ENCODE measurements at places on chromosomes 4 and X.

GRCh38 chrX:152822383-152823086, 8.0 kb downstream of the CETN2 start:
- no peak for DNase-seq

GRCh38 chrX:16986169-16986568, 39.7 kb downstream of the REPS2 start:
- DNase-seq, result no peak

GRCh38 chrX:64394059-64394873, 986 bp downstream of the MTMR8 start:
- DNase-seq, result no peak

DNA sequence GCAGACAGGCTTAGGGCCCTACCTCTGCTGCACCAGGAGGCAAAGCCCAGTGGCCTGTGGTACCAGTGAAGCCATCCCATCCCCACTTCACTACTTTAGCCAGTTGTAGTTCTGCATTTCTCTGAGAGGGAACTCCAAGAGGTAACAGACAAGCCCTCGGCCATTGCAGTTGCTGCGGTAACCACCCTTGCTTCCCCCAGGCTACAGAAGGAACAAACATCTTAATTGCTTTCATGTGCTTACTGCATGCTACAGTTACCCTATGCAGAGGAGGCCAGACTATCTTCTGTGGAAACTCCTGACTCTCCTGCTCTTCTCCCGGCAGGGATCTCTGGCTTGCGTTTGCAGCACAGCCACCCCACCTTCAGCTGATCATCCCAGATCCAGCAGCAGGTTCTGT, 67.8 kb downstream of the SPIN4 start:
- no peak for DNase-seq

DNA sequence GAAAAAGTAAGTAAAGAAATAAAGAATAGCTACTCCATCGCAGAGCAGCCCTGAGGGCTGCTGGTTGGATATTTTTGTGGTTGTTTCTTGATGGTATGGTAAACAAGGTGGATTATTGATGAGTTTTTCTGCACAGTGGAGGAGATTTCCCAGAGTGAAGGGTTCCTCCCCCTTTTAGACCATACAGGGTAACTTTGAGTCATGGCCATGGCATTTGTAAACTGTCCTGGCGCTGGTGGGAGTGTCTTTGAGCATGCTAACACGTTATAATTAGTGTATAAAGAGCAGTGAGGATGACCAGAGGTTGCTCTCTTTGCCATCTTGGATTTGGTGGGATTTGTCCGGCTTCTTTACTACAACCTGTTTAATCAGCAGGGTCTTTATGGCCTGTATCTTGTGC, 128.2 kb downstream of the ASMT start:
- no peak for DNase-seq

DNA sequence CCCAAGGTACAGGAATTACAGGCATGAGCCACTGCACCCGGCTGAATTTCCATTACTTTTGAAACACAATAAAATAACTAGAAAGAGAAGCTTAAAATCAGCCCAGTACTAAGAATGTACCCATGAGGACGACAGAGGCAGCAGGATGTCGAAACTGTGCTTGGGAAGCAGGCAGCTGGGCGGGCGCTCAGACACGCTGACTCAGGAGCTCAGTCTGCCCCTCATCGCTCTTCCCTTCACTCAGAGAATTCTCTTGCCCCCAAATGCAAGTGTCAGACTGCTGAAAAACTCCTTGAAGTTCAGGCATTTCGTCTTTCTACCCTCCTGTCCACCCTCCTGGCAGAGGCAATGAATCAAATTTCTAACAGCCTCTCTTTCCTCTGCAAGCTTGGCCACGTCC, 41.0 kb upstream of the CDKN2AIP start:
- DNase-seq, result no peak

DNA sequence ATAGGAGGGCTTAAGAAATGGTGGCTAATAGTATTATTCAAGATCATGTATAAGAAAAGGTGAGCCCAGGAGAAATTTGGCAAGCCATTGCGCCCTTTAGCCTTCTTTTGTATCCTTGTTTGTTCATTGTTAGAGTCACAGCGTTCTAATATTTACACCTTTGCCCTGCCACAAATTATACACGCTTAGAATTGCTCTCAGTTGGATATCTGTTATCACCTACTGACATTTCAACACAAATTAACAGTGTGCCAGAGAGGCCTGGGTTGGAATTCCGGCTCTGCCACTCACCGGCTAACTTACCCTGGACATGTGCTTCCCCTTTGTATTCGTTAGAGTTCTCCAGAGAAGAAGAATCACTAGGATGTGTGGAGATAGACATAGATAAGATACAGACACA, 148.7 kb upstream of the KIT start:
- DNase-seq, result no peak

- peak; percentile 52 for DNase-seq
Observed at GRCh38 chrX:71533851-71534561, 1.1 kb downstream of the OGT start.

DNA sequence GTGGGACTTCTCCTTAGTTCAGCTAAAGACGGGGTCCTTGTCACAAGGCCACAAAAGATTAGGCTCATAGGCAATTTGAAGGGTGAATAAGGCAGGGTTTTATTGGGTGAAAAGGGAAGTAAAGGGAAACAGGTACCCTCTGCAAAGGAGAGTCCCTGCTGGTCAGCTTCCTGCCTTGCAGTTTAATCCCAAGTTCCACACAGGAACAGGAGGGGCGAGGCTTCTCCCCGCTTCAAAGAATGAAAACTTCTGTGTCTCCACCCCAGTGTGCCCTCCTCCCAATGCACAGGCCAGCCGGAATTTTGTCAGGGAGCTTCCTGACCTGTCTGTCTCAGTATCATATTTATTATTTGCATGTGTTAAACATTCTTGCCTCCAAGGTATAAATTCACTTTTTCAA, 37.1 kb downstream of the ITM2A start:
- DNase-seq, result no peak

DNA sequence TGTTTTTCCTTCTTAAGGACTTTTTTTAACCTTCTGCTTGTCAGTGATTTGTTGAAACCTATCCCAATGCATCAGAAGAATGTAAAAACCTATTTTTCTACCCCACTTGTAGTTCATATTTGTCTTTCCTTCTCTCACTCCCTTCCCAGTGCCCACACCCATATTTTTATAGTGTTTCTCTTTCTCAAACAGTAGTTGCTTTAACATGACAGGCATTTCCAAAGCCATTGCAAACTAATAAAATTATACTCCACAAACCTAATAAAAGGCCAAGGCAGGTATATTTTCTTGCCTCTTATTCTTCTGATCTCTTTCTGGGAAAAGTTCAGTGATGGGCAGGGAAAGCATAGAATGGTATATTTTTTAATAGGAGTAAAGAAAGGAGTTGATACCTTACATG, 35.7 kb upstream of the FHDC1 start:
- DNase-seq, result no peak

DNA sequence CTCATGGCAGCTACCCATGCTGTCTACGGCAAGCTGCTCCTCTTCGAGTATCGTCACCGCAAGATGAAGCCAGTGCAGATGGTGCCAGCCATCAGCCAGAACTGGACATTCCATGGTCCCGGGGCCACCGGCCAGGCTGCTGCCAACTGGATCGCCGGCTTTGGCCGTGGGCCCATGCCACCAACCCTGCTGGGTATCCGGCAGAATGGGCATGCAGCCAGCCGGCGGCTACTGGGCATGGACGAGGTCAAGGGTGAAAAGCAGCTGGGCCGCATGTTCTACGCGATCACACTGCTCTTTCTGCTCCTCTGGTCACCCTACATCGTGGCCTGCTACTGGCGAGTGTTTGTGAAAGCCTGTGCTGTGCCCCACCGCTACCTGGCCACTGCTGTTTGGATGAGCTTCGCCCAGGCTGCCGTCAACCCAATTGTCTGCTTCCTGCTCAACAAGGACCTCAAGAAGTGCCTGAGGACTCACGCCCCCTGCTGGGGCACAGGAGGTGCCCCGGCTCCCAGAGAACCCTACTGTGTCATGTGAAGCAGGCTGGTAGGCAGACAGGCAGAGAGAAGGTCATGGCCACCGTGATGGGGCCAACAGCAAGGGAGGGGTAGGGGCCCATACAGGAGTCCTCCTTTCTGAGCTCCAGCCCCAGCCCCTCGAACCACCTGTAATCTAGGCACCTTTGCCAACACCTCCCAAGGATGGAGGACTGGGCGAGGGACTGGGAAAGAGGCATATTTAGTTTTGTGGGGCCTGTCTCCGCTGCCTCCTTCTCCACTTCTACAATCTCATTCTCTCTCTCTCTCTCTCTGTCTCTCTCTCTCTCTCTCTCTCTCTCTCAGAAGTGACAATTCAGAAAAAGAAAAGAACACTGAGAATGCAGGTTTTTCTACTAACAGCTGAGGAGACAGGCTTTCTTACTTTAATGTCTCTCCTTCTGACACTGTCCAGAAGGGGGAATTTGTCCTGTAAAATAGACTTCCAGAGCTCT, 4.7 kb upstream of the TSPYL2 start:
- no peak for DNase-seq

GRCh38 chrX:150074175-150074574, 135.9 kb upstream of the EOLA2 start:
- no peak for DNase-seq

- DNase-seq, result no peak
Observed at GRCh38 chr4:532588-533317, 33.7 kb downstream of the PIGG start.

GRCh38 chrX:19870710-19871490, 16.5 kb downstream of the SH3KBP1 start:
- DNase-seq, result no peak

- no peak for DNase-seq
Observed at GRCh38 chr4:1880332-1880731, 9.1 kb downstream of the NSD2 start.

- DNase-seq, result no peak
Observed at GRCh38 chr4:54543088-54543795, 114.5 kb upstream of the KIT start.

- no peak for DNase-seq
Observed at GRCh38 chrX:51894697-51895336, 1.4 kb downstream of the MAGED1 start.

DNA sequence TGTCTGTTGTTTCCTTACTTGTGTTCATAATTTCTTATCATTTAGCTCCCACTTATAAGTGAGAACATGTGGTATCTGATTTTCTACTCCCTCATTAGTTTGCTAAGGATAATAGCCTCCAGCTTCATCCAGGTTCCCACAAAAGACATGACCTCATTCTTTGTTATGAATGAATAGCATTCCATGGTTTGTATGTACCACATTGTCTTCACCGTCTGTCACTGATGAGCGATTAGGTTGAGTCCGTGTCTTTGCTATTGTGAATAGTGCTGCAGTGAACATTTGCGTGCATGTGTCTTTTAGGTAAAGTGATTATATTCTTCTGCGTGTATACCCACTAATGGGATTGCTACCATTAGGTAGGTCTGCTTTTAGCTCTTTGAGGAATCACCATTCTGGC, 624.3 kb upstream of the EPHA5 start:
- DNase-seq, result peak; percentile 19

DNA sequence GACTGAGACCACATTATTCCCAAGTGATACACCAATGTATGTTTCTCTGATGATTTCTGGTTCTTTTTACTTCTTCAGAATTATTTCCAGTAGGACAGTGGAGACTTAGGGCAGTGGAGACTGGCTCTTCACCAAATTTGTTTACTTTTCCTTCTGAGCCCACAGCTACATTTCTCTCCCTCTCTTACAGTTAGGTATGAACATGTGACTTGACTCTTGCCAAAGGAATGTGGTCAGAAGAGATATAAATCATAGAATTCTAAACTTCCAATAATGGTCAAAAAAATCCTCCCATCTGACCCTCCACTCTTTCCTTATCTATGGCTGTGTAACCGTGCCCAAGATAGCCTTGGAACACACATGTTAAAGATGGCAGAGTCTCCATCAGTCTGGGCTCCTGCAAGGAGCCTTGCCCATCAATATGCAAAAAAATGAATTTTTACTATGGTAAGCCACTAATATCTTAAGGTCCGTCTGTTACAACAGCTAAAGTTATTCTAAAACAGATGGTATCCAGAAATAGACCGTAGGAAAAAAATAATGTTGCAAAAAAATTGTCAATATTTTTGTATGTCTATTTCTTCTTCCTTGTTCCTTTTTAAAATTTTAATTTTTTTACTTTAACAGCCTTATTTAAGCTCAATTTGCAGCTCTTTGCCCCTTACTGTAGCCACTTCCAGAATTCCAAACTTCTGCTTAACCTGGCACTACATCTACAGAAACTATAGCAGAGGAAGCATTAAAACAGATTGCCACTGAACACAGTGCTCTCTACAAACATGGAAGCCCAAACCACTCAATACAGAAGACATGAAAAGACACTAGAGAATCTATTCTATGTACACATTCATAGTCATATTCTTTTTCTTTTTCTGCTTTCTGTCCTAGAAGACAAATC, 260.7 kb downstream of the COL25A1 start:
- no peak for DNase-seq

GRCh38 chr4:6404611-6405396, 67.6 kb downstream of the PPP2R2C start:
- DNase-seq, result no peak

GRCh38 chr4:171015441-171015840, 797.8 kb upstream of the GALNTL6 start:
- no peak for DNase-seq

DNA sequence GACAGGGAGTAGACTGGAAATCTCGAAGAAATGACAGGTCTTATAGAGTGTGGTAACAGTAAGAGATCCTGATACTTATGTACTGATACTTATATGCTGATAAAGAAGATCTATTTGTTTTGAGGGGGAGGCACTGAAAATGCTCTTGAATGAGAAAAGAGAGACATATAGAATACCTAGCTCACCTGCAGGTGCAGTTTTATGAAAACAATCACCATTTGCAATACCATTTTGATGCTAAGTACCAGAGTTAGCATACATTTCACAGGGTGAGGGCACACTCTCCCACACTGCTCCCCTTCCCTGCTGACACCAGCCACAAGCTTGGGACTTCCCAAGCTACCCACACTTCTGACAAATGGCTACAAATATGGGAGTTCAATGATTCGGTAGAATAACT, 1490.1 kb upstream of the IGFBP7 start:
- no peak for DNase-seq

DNA sequence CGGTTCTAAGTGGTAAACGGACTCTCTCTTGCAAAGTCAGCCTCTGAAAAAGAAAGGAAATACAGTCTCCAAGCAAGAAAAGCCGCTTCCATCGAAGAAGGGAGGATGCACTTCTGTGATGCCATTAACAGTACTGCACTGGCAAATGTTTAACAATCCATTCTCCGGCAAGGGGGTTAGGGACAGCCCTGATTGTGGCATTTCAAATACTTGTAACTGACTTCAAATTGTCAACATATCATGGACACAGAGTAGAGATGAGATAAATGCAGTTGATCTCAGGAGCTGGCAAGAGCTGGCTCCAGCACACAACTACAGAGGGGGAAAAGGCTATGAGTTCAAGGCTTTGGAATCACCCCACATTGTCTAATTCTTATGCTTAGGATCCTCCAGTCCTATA, 146.8 kb downstream of the SLC7A11 start:
- DNase-seq, result no peak

All from RKO (cell line).